Kidney capillary endothelial cell (primary cell): ENCODE measurements at places on chromosomes 3 and 15.

DNA sequence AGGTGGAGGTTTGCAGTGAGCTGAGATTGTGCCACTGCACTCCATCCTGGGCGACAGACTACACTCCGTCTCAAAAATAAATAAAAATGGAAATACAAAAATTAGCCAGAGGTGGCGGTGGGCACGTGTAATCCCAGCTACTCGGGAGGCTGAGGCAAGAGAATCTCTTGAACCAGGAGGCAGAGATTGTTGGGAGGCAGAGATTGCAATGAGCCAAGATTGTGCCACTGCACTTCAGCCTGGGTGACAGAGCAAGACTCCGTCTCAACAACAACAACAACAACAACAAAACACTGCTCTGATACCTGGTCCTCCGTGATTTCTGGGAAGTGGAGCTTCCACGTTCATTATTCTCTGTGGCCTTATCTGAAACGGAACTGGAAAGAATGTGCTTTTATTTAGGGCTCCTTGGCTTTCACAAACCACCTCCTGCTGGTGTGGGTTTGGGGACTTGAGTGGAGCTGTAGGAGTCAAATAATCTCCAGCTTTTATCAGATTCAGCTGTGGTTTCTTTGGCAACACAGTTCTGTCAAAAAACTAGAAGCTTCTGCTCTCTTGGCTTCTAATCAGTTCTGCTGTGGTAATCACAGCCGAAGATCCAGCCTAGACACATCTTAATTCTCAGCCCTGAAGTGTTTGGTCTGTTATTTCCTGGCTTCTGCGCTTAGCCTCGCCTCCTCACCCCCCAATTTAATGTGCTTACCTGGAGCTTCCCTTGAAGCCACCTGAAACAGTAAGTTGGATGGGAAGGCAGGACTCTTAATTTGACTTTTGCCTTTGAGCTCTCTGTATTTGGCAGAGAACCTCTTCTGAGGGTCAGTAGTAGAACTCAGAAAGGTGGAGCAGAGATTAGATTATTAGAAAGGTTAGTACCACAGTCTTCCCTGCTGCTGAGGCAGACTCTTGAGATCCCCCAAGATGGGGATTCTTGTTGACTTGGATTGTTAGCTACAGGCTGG lies 21.4 kb downstream of the IRAK2 start:
- DNase-seq = no peak

DNA sequence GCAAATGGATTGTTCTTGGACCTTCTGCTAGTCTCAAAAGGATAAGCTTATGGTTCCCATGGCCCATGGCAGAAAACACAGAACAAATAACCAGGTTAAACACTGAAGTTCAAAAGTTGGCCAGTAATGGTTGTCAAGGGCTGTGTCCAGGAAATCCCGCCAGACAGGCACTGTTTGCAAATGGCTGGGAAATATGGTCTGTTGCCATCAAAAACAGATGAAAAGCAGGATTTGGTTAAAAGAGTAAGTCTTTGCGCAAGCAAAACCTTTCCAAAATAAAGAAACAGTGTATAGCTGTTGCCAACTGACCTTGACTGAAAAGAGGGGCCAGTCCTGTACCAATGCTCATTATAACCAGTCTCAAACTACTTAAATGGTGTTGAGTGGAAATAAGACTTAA lies 58.6 kb downstream of the WWTR1 start:
- no peak for DNase-seq

- no peak for DNase-seq
Measured at GRCh38 chr3:77668376-77668775, 628.5 kb downstream of the ROBO2 start.

- DNase-seq = peak; percentile 63
Measured at GRCh38 chr3:4394048-4394447, 73.0 kb downstream of the SUMF1 start.

GRCh38 chr3:114460459-114460858 lies 166.6 kb downstream of the TIGIT start:
- no peak for DNase-seq

DNA sequence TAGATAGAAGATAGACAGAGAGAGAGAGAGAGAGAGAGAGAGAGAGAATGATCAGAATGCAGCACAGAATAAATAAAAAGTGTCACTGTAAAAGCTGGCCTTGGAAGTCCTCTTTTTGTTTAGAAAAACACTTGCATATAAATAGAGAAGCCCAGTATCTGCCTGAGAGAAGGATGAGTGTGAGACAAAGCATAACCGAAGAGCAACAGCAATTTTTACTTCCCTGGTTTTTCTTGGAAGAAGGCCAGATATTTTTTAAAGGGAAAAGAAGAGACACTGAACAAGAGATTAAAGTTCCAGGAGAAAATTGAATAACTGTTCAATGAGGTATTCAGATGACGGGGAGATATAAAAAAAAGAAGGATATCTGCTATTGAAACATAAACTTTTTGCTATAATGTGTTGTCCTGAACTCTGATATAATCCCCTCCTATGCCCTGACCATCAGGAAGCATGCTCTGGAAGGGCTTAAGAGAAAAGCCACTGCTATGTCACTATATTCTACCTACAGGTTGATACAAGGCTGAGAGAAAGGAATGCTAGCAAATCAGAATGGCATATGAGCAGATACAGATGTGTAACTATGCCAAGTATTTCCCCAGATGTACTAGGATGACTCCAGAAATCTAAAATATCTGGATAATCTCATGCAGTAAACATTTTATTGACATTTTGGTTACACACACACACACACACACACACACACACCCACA lies 358.9 kb downstream of the RBMS3 start:
- DNase-seq = no peak

- DNase-seq = no peak
Measured at GRCh38 chr3:57154470-57155309, 10.5 kb downstream of the IL17RD start.
